Ammon's horn (tissue), 1 donor: ENCODE measurements at places on chromosomes 3 and 15.

DNA sequence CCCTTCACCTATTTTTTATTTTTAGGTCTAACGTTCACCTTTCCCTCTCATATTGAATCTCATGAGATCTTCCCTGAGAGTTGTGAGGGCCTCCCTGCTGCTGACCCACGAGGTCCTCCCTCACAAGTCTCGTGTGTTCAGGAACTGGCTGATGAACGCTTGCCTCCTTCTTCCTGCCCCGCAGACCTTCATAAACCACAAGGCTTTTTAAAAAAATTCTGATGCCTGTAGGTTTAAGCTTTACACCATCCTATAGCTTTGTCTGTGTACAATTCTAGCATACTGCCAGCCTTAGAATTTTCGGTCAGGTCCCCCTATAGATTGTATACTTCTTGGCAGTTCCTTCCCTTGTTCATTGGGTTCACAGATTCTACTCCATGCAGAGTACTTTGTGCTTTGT lies 50.5 kb downstream of the CHST2 start:
- DNase-seq: no peak

GRCh38 chr3:125080077-125080476 lies 24.3 kb upstream of the HEG1 start:
- DNase-seq: no peak

DNA sequence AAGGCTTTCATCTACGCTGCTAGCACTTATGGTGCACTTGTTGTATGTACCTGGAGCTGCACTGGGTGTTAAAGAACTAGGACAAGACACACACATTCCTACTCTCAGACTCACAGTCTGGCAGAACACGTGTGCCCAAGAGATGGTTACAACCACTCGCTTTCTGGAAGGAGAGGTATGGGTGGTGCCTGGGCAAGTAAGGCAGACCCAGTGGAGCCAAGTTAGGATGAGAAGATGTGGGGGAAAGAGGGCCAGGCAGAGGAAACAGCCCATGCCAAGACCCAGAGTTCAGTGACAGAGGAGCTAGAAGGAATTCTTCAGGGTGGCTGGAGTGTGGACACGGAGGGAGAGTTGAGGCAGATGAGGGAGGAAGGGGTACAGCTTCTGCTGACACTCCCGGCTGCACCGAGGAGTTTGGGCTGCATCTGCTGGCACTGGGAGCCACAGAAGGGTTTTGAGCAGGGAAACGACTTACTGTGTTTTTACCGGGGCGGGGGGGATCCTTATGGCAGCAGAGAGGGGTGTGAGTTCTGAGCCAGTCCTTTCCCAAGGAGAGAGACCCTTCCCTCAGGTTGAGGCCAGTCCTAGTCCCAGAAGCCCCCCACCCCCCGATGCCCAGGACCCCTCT lies 59.0 kb downstream of the GRIP2 start:
- no peak for DNase-seq

GRCh38 chr15:41730543-41730942 lies 43.7 kb upstream of the MAPKBP1 start:
- DNase-seq: no peak

DNA sequence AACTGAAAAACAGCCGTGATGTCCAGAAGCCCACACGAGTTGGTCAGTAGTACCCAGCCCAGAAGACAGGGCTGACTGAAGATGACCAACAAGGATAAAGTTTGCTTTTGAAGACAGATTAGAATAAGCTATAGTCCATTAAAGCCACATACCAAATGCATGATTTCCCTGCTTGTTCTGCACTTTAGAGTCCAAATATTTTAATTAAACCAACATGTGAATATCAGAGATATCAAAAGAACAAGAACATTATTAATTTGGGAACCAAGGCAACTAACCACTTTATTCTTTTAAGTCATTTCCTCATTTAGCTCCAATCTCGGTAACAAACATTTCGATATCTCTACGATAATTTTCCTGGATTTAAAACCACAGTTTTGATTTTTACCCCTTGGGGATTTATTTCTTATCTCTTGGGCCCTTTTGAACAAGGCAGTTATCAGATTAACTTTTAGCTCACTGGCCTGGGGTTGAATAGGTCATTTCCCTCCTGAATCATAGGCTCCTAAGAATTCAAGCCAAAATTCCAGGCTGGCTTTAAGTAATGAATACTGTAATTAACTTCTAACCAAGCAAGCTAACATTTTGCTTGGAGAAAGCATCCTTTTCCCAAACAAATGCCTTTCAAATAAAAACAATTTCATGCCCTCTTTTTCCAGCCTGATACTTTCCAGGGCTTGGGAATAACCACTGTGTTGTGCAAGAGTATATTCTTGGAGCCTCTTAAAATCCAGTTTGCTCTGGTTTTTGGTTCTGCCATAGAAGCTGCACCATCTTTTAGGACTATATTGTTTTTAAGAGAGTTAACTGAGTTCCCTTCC lies 102.9 kb upstream of the NR2E3 start:
- no peak for DNase-seq

- no peak for DNase-seq
These were observed 230.5 kb upstream of the PROK2 start for GRCh38 chr3:72015463-72015862.

- DNase-seq: no peak
These were observed 774.7 kb upstream of the ROBO1 start for GRCh38 chr3:80542456-80542855.

DNA sequence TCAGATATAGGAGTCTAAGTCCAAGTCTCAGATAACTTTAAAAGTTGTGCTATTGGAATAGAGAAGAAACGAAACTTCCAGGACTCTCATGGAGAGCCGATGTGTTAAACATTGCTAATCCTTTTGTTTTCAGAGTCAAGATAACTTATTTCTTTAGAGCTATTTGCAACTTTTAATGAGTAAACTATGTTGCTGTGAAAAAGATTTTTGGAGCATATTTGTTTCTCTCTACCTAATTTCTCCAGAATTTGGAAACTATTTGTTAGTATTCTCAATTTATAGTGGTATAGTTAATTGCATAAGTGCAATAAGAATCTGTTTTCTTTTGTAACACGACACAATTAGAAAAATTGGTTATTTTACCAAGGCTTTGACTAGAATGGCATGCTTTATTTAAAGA lies 588.9 kb downstream of the NTRK3 start:
- DNase-seq: no peak

GRCh38 chr3:15450438-15451215 lies 23.2 kb downstream of the EAF1 start:
- no peak for DNase-seq

DNA sequence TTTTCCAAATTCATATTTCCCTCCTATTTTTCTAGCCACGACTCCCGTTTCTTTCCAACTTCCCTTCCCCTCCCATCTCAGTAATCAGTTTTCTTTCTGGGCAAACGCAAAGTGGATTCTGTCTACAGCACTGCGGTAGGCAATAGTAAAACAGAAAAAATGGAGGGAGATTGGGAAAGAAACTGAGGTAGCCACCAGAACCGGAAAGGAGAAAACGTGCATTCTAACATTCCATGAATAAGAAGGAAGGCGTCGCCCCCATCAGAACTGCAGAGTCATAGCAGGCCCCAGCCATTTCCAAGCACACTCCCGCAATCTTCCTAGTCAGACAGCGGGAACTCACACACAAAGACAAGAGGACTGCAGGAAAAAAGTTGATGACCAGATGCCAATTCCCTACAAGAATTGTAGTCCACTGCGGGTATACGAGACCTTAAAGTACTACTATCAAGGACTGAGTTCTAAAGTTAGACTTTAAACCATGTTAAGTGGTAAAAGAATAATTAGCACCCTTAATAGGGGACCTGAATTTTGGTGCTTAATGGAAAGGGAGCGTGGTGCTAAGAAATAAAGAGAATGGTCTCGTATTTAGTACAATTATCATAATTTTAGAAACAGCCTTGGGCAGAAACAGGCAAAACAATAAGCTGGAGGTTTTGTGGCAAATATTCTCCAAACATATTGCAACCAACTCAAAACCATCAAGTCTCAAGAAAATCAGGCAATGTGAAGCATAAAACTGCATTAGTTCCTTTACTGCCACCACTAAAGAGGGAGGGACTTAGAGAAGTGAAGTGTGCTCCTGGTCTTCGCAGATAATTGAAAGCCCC lies 1.4 kb downstream of the PFN2 start:
- DNase-seq: peak; percentile 82

DNA sequence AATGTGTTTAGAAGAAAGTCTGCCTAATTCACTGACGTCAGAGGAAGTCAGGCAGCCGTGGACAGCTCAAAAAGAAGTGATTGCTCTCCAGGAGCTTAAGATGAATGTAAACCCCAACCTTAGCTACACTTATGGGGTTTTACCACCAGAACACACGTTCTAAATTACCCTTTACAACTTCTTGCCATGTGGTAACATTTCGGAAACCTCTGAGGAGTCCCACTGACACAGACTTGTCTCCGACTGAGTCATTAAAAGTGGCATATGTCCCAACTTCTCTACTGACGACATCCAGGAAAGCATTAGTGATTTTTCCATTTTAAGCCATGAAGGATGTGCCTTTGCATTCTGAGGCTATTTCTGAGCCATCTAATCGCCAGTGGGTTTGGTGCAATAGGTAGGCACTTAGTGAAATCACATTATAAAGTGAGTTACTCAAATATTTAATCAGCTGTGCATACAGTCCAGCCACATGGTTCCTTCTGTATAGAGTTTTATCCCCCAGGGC lies 32.4 kb downstream of the C2CD4A start:
- no peak for DNase-seq

DNA sequence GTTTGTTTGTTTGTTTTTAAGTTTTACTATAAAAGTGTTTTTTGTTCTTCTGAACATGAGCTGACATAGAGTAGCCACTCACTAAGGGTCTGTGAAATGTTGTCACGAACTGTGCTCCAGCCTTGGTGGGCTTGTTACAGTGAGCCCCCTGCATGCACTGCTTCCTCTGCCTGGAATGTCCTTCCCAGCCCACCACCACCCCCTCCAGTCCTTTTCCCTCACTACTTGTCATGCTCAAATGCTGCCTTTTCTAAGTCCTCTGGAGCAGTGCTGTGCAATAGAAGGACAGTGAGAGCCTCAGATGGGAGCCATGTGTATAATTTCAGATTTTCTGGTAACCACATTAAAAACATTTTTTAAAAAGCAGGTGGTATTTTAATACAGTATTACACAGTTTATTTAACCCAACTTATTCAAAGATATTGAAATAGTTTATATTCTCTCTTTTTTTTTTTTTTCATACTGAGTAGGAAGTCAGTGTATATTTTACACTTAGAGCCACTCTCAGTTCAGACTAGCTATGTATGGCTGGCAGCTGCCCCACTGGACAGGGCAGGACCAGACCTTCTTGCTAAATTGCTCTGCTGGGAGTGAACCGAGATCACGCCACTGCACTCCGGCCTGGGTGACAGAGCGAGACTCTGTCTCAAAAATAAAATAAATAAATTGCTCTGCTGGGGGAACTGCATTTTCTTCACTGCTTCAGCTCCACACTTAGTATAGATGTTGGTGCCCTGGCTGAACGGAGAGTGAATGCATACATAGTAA lies 26.9 kb downstream of the MKRN2OS start:
- DNase-seq: no peak

DNA sequence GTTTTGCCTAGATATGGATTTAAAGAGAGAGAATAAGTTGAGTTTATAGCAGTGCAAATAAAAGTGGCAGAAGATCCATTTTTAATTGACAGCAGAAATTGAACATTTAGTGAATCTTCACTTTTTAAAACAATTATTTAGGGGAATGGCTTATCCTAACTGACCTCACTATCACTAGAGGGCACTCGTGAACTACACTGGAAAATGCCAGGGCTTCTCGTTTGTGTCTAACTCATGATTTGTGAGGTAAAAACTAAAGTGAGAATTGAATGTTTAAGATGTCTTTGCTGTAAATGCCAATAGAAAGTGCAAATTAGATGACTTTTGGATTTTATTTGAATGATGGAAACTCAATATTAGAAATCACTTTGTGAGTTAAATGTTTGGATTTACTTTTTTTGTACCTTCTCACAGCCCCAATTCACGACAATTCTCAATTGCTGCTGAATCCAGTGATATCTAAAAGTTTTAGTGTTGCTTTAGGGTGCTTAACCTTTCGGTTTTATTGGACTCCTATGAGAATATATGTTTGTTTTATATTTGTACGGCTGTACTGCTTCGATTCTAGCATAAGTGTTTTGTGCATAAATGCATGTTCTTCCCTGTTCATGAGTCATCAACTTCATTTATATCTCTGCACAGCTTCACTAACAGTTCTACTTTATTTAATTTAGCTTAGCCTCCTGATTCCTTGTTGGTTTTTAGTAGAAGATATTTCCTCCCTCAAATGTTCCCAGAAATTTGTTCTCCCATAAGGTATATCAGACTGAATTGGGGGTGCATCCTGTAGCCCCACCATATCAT lies 462.1 kb downstream of the MFSD1 start:
- peak; percentile 78 for DNase-seq

DNA sequence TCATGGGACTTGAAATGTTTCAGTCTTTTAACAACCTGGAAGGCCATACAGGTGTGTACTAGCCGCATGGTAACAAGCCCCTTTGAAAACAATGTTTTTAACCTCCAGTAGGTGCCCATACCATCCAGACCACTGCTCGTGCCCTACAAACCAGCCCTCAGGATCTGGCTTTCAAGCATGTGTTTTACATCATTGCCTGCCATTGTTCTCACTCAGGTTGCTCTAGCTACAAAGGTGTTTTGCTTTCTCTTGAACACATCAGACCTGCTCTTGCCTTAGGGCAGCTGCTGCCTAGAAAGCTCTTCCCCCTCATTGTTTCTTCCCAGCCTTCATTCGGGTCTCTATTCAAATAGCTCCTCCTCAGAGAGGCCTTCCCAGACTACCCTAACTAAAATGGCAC lies 32.3 kb upstream of the MAP3K13 start:
- DNase-seq: no peak

DNA sequence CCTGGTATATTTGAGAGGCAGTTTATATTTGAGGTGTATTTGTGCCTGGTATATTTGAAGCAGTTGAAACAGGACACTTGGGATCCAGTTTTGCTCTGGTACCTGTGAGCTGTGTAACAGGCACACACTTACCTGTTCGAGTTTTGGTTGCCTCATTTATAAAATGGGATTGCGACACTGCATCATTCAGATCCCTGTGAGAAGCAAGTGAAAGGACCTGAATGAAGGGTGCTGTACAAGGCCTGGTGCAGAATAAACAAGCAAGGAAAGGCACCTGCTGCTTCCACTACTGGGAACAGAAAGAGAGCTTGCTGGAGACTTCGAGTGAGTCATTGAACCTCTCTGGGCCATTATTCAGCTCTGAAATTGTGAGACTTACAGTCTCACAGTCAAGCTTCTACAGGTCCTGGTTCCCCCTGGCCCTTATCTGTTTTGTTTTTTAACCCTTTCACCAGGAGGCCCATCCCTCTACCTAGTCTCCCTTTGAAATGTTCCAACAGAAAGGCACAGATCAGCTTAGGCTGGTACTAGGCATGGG lies 11.5 kb downstream of the FETUB start:
- DNase-seq: no peak

GRCh38 chr15:67880651-67881182 lies 40.9 kb upstream of the RNU6-1 start:
- DNase-seq: peak; percentile 73

- DNase-seq: peak; percentile 45
These were observed 452.1 kb upstream of the KCNMB2 start for GRCh38 chr3:178083906-178084866.

GRCh38 chr3:164608554-164609276 lies 469.6 kb downstream of the SI start:
- no peak for DNase-seq

GRCh38 chr3:129383292-129383860 lies 45.1 kb downstream of the EFCAB12 start:
- peak; percentile 83 for DNase-seq
